Cerebellar nuclear complex (tissue), 1 donor: ENCODE measurements at places on chromosomes 1 and 21.

DNA sequence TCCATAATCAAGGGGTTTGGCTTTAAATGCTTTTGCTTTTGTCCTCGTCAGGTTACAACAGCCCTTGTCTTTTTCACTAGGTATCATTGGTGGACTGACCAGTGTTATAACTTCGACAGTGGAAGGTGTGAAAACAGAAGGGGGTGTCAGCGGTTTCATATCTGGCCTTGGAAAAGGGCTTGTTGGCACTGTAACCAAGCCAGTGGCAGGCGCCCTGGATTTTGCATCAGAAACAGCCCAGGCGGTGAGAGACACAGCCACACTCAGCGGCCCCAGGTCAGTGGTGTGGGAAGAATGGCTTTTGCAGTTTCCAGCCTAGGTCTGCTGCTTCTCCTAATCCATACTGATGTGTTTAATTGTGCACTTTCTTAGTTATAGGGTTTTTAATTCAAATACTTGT is 157.9 kb downstream of the DHRS3 start:
- DNase-seq = no peak

DNA sequence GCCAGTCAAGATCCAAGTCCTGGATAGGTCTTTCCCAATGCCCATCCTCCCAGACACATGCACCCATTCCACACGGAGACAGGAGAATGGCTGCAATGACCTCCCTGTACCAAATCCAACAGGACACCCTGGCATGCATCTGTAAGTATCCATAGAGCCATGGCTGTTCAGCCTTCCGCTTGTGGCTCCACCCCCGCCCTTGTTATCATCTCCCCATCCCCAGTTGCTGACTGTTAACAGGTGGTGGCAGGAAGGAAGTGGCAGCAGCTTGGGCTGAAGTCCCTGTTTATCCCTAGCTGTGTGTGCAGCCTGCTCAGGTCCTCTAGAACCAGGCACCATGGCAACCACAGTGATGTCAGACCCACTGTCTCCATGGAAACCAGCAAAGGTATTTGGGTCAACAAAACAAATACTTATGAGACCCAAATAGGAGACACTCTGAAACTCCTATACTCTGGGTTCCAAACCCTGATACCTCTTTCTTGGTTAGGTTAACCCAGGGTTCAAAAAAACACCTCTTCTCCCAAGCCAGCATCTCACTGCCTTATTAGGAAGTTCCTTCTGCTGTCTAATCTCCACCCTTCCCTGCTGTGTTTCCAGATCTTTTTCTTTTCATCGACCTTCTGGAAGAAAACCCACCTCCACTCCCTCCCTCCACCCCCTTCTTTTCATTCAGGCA is 721 bp downstream of the PBXIP1 start:
- peak; percentile 95 for DNase-seq

- no peak for DNase-seq
These were observed 8.1 kb downstream of the S100A6 start for GRCh38 chr1:153527683-153528040.

- no peak for DNase-seq
These were observed 45.4 kb downstream of the LCA5L start for GRCh38 chr21:39400173-39400572.

DNA sequence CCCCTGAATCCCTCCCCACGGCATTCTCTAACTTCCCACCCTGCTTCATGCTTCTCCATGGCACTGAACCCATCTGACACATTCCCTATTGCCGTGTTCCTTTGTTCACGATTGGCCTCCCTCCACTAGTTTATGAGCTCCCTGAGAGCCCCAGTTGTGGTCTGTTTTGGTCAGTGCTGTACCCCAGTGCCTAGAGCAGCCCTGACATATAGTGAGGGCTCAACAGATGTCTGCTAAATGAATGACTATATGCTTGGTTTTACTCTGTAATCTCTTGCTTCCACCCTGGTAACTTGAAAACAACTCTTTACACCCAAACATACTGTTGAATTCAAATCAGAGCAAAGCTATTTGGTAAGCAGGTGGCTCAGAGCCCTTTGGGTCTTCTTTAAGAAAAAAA is 171.1 kb upstream of the EDN2 start:
- DNase-seq = no peak
